ENCODE measurements at places on chromosomes 11 and 22.

GRCh38 chr11:61948505-61948904 is 1.6 kb upstream of the BEST1 start:
- no peak for DNase-seq

DNA sequence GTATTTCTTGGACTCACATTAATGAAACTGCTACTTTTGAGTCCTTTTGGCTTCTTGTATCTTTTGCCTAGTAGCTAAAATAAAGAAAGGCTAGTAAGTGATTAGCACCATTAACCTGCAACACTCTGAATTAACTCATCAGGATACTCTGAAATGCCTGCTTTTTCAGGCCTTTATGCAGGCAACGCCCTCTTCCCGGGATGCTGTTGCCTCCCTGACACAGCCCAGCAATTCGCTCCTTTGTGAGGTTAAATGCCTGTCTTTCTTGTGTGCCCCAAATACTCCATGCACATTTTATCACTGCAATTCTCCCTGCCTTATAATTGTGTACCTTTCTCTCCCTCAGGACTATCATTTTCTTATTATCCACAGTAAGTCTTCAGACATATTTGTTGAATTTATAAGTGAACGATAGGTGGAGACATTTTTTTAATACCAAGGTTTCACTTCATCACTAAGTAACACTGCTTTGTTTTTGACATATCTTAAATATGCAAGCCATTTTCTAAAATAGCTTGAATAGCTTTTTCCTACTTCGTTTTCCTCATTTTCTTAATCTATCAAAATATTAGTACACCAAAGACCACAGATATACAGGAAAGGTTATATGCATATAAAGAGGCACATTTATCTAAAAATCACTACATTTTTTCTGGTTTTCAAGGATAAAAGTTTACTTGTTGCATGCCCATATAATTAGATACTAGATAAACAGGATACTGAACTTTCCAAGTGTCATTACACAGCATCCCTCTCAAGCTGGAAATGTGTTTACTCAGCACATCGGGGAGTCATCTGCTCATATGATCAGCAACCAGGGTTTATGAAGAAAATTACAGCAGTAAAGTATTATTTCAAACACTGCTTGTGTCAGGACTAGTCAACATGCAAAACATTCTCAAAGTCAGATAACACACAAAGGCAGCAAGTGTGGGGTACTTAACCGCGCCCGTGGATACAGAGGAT is 48.5 kb upstream of the DDI1 start:
- DNase-seq = no peak

DNA sequence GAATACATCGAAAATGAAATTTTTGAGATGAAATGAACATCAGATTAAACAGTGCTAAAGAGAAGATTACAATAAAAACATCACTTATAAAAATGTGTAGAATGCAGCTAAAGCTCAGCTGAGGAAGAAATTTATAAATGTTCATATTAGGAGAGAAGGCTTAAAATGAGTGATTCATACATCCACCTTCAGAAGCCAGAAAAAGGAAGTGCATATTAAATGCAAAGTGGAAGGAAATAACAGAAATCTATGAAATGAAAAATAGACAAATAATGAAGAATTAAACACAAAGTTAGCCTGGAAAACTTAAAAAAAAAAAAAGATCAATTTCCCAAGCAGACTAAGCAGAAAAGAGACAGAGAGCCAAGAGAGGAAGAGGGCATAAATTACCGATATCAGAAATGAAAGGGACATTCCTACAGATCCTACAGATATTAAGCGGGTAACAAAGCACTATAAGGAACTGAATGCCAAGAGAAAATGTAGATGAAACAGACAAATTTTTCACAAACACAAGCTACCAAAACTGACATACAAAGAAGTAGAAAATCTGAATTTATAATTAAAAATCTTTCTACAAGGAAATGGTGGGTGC is 7.2 kb upstream of the MOB2 start:
- DNase-seq = no peak

DNA sequence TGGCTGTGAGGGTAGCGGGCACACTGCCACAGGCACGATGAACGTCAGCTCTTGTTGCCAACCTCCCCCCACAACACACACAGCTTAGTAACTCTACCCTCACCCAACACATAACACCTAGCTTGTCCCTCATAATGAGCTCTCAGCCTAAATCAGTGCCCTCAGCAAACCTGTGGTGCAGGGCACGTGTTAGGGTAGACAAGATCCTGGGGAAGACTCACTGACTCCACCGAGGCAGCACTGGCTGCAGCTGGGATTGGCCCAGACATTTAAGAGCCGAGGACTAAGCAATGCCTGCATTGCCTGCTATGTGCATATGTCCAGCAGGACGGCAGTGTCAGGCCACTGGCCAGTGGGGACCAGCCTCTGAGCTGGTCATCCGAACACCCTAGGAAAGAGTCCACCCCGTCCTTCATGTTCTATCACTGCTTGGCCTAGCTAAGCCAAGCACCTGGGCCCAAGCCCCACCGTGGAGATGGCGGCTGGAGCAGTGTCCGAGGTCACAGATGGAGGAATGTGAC is 32.9 kb upstream of the TRIM29 start:
- DNase-seq = no peak

DNA sequence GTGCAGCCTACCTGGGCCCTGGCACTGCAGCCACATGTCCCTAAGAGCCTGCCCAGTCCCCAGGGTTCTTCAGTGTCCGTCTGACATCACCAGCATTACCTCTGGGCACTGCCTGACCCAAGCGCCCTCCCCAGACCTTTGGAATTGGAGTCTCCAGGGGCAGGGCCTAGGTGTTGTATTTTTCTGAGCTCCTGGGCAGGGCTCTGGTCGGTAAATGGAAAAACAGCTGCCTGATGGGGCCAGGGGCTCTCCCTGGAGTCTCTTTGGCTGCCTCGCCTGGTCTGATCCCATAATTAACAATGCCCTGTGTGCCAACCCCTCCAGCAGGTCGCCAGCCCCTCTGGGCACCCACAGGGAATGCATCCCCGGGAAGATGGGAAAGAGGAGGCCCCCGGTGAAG is 710.2 kb downstream of the BRD1 start:
- DNase-seq = no peak

- no peak for DNase-seq
These were observed 301.8 kb upstream of the CADM1 start for GRCh38 chr11:115806056-115806455.

DNA sequence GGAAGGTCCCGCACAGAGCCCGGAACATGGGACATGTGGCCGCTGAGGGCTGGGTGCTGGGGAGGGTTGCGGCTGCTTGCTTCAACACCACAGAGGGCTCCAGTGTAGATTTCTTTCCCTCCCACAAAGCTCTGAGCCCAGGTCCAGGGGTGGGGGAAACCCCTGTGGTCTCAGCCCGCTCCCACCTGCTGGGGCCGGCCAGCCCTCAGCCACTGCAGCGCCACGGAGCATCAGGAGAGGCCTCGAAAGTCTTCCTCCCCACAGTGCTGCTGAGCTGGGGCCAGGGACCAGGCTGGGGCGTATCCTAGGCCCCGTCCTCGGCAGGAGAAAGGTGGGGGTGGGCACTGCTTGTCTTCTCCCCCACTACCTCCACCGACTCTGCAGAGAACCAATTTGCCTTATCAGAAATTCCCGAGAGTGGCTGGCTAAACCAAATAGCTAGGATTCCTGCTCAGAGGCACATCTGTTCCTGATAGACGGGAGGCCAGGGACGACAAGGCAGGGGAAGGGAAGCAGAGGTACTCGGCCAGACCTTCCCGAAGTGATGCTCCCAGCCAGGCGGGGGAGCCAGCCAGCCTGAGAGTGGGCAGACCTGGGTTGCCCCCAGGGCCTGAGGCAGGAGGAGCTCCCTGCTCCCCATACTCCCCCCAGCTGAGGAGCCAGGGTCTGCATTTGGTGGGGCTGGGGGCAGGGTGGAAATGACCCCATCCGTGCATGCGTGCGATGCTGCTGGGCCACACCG is 18.7 kb downstream of the IGF2 start:
- DNase-seq = no peak

GRCh38 chr11:34239465-34240149 is 118.2 kb downstream of the ABTB2 start:
- no peak for DNase-seq

DNA sequence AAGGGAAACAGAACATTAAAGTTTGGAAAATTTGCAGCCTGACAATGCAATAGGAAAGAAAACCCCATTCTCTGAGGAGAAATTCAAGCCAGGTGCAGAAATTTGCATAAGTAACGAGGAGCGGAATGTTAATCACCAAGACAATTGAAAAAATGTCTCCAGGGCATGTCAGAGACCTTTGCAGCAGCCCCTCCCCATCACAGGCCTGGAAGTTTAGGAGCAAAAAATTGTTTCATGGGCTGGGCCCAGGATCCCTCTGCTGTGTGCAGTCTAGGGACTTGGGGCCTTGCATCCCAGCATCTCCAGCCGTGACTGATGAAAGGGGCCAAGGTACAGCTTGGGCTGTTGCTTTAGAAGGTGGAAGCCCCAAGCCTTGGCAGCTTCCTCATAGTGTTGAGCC is 780.2 kb downstream of the LRRC4C start:
- DNase-seq = no peak

DNA sequence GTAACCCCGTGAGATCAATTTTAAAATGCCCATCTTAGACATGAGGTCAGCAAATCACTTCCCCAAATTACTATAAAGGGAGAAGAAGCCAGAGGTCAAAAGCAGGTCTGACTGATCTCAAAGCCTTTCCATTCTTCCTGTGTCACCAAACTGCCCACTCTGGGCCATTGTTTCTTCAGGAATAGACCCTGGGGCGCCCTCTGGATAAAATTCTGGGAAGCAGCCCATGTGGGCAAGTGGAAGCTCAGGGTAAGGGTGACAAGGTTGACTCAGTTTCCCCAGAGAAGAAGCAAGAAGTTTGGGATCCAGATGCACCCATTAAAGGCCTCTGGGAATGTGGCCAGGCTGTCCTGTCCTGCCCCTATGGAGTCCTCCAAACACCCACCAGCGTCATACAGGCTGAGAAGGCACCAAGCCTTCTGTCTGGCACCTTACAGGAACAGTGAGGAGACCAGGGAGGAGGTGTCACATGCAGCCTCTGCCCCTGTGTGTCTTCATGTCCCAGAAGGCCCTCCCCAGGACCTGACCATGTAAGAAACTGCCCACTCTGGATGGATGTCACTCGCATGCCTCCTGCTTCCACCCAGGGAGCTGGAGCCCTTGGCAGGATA is 50.1 kb downstream of the CHST1 start:
- no peak for DNase-seq

DNA sequence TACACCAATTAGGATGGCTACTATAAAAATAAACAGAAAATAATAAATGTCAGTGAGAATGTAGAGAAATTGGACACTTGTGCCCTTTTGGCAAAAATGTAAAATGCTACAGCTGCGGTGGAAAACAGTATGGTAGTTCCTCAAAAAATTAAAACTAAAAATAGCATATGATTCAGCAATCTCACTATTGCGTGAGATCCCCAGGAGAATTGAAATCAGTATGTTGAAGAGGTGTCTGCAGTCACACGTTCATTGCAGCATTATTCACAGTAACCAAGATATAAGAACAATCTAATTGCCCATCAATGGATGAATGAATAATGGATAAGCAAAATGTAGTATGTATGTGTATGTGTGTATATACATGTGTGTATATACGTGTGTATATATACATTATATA is 6.8 kb downstream of the OR52N2 start:
- DNase-seq = no peak

DNA sequence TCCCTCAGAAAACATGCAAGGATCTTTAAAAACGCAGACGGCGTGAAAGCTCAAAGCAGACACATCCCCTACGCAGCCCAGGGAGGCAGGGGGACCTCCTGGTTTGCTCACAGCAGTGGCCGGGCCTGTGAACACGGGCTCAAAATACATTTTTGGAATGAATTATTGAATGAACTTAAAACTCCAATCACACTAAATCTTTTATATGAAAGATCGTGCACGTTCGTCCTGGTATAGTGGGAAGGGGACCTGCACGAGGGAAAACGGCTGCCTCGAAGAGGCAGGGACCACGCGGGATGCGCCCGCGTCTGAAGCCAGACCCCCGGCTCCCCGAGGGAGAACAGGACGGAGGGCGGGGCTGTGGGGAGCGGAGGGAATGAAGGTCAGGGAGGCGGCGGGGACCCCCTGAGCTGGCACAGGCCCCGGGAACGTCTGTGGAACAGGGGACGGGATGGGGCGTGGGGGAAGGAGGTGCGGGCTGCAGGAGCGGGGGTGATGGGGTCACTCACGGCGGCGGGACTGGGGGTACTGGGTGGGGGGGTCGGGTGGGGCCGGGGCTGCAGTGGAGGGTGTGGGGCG is 1.3 kb upstream of the PANX2 start:
- DNase-seq = no peak

GRCh38 chr22:27057717-27058116 is 400.3 kb downstream of the MIAT start:
- DNase-seq = no peak

- no peak for DNase-seq
These were observed 120.9 kb downstream of the ME3 start for GRCh38 chr11:86551288-86552092.

DNA sequence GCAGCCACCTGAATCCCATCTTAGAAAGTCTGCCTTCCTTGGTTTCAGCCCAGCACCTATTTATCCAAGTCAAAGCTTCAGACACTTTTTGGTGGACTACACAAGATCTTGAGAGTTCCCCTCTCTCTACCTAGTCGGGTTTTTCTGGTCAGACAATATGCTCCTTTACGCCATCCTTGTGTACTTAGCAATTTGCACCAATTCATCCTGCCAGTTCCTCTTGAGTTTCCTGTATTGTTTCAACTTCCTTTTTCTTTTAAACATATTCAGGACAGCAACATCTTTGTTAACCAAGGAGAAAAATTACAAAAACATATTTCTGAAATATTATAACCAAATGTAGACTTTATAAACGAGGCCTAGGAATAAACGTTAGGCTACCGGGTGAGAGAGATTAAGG is 368.2 kb upstream of the CADM1 start:
- DNase-seq = no peak

- no peak for DNase-seq
These were observed 773.4 kb upstream of the RAG2 start for GRCh38 chr11:37371346-37371970.

DNA sequence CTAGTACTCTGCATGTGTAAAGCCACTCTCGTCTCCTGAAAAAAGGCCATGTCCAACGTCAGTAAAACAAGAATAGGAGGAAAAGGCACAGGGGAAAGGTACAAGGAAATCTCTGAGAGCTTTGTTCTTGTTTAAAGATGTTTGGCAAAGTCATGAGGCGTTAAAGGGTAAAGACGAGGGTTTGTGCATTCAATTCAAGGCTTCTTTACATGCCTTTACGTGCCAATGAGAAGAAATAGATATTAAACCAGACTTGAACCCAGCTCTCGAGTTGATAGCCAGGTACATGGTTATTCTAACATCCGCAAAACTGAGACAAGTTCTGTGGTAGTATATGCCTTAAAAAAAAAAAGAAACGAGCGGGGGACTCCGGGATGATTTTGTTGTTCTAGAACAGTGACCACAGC is 704 bp upstream of the CFL1 start:
- no peak for DNase-seq

All from stimulated activated CD8-positive, alpha-beta memory T cell treated with anti-CD3 and anti-CD28 coated beads, Interleukin-12 subunit alpha, Interleukin-12 subunit beta, amount 100 ng/mL, for 4 hours (primary cell).